ENCODE measurements at places on chromosomes 6 and 20.
A peak's percentile ranks its signal among the peaks of the same experiment; 100 is the strongest.

- no peak for DNase-seq
Measured at GRCh38 chr6:90062051-90062450, 167.8 kb downstream of the GJA10 start.

DNA sequence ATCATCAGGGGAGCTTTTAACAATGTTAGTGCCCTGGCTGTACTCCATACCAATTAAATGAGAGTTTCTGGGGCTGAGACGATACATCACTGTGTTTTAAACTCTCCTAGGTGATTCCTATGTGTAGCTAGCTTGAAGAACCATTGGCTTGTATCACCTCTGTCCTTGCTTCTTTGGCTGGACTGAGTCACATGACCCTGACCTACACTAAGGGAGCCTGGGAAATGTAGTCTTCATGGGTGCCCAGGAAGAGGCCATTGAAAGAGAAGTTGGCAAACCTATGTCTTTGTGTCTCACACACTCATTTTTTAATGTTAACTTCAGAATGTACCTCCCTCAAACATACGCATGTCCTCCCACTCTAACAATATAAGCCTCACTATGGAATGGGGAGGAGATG is 506.6 kb downstream of the DHX35 start:
- peak; percentile 43 for DNase-seq

DNA sequence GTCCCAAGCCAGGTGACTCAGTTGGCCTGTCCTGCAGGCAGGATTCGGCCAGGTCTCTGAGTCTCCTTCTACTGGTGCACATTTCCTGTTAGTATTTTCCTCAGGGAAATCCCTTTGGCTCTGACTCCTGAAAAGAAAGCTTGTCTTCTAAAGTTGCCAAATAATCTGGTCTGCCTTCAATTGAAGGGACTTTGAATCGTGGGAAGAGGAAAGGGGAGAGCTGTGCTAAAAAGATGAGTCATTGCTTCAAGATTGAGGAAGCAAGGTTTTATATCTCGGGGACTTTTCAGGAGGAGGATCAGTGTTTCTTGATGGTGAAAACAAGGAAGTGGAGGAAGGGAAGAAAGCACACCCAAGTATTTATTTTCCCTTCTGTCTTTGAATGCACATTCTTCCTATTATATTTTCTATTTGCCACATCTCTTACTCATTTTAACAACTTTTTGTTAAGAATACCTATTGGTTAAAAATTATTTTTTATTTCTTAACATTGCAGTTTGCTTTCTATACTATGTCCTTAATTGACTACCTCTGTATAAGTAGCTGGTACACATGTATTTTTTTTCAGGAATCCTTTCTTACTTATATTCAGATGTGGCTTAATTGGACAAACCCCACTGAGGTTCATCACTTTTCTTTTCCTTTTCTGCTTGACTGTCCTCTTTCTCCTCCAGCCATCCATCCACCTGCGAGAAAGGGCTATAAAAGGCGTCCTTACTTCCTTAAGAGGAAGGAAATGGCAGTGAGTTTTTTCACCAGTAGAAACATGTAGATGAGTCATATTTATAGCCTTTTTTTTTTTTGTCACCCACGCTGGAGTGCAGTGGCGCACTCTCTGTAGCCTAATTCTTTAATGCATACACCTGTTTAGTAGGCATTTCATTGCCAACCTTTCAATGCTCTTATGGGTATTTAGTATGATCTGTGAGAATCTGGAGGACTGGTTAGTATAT is 15.0 kb upstream of the IFNGR1 start:
- peak; percentile 50 for DNase-seq

DNA sequence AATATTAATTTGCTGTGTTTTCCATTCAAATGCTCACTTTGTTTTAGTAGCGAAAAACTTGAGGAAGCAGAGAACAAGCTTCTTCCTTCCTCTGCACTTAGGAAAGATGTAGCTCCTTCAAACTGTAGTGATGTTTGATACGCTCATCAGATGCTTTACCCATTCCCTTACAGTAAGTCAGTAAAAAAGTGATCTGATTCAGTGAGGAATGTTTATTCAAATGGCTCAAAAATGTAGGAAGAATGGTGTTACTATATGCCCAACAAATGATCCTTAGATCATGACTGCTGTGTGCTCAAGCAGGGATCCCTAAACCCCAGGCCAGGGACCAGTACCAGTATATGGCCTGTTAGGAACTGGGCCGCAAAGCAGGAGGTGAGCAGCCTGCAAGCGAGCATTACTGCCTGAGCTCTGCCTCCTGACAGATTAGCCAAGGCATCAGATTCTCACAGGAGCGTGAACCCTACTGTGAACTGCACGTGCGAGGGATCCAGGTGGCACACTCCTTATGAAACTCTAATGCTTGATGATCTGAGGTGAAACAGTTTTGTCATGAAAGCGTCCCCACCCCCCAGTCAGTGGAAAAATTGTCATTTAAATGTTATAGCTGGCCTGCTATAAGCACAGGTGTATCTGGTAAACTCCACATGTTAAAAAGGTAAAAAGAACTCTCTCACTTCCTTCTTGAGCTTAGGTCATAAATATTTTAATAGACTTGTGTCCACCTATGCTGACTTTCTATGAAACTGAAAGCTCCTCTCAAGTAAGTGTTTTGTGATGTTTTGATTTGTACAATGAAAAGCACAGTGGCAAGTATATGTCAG is 187.2 kb downstream of the FOXC1 start:
- DNase-seq, result no peak

- DNase-seq, result no peak
Measured at GRCh38 chr6:6612308-6612707, 23.8 kb downstream of the LY86 start.

GRCh38 chr6:161261816-161262215 is 12.0 kb downstream of the AGPAT4 start:
- no peak for DNase-seq

DNA sequence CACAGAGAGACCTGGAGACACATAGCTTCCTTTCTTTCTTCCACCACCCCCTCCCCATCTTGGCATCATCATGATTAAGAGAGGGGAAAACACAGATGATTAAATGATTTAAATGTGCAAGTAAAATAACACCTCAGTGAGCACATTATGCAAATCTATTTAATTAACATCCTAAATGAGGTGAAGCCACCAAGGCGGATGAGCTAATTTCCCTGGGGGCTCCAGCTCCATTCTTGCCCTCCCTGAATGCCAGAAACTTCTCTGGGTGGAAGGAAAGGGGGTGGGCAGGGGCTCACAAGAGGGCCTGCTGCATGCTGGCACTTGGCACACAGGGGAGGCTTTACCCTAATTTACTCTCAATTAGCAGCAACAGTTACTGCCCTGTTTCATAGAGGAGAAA is 32.5 kb upstream of the TGM2 start:
- DNase-seq, result no peak

GRCh38 chr6:43717822-43718221 is 30.2 kb upstream of the MRPS18A start:
- DNase-seq, result no peak

DNA sequence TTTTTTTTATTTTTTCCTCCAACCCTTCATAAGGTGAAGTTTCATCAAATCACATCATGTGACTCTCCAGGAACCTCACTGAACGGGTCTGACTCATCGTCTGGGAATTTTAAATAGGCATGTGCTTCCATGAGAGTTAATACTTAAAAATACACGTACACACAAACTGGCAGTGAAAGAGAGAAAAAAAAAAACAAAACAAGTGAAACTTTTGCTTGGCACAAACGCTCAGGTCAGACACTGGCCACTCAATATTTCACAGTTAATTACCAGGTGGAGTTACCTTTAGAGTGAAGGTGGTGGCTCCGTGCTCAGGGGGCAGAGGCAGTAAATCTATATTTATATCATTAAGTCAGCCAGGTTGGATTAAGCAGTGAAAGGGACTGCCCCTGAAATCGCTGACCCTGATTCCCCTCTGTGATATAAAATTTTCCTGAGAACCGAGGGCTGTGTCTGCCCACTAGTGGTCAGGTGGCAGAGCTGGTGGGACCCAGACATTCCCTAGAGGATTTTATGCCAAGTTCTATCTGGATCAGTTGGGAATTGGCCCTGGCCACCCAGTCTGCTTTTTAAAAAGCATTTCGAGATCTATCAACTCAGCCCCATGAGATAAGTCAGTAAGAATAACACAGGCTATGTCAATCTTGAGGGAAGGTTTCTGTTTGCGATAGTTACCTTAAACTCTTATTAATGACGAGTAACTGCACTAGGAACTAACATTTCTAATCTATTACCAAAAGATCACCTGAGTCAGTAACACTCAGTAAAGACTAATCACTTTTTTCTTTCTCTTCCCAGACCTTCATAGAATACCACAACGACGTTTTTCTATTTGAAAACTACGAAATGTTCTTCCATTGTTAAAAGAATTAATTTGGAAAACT is 259.1 kb downstream of the HDGFL1 start:
- DNase-seq, result peak; percentile 72

DNA sequence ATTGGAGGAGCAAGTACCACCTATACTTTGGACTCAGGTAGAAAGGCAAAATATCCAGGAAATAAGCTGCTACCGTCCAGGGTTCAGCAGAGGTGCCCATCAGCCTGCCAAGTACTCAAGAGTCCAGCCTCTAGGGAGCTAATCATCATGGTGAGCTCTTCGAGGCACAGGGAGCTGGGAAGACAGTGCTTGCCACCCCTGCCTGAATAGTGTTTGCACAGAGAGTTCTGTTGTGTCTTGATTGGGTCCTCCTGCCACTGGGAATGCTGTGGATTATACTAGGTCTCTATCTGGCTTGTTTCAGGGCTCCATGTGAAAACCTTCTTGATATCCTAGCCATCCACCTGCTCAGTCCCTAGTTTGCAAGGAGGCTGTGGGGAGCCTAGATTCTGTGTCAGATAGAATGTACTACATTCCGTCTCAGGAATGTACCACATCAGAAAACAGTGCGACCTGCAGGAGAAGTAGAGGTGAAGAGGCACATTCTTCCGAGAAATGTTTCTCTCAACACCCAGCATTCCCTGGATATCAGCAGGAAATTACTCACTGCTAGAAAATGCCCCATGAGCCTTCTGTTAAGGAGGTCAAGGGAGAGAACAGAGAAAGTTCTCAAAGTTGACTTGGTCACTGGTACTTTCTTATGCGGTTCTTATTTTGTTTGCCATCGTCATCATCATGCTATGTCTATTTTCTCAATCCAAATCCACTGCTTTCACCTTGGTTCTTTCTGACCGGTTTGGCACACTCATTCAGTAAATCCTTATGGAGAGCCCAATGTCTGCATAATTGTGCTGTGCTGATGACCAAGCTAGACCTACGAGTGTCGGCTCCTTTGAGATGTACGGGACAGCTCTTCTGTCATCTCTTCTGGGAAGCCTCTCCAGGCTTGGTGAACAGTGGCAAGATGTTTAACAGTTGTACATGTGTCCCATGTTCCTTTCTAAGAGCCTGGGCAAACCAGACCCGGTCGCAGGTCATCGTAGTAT is 30.7 kb downstream of the PTPN1 start:
- DNase-seq, result peak; percentile 95

GRCh38 chr20:21361266-21361665 is 36.1 kb downstream of the NKX2-4 start:
- no peak for DNase-seq

DNA sequence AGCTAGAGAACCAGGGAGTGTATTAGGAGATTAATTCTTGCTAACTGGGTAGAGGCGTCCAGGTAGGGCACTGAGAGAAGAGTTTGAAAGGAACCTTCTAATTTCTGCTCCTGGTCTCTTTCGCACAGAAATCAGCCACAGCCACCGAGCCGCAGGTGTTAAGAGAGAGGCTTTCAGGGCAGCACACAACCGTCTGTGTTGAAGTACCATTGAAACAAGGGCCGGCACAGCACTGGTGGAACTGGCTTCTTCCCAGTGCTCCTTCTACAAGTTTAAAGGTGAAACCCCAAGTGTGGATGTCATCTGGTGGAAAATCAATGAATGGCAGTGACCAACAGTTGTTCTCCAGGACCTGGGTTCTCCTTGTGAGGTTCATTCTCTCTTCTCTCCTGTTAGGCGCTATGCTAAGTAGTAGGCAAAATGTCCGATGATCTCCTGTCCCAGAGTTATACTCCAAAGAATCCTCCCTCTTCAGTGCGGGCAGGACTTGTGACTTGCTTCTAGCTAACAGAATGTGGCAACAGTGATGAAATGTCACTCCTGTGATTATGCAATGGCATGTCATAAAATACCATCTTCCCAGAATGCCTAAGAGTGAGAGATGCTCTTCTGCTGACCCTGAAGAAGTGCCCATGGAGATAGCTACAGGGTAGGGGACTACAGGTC is 15.0 kb upstream of the RIN2 start:
- DNase-seq, result no peak

DNA sequence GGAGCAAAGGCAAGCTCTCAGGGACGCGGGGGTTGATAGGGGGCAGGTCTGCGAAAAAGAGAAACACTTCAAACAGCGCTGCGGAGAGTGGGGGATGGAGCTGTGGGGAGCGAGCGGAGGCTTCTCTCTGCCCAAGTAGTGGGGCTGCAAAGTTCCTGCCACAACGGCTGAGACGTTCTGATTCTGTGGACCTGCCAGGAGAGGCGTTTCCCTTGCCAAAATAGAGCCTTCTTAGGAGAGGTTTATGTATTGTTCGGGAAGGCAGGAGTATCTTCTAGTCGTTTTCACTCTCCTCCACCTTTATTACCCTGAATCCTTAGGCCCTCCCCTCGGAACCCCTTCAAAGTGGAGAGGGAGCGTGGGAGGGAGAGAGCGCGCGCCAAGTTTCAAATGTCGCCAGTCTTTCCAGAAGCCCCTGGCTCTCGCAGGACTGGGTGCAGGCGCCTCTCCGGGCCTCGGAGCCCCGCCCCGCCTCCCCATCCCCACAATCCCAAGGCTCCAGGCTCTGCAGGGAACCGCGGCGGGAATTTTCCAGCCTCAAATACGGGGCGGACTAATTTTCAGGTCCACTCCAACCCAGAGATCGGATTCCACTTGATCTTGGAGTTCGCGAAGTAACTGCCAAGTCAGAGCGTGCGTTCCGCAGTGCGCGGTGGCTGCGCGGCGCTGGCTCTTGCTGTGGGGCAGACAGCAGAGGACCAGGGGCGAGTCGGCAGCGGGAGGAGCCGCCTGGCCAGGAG is 10.0 kb upstream of the POU3F2 start:
- DNase-seq, result no peak

DNA sequence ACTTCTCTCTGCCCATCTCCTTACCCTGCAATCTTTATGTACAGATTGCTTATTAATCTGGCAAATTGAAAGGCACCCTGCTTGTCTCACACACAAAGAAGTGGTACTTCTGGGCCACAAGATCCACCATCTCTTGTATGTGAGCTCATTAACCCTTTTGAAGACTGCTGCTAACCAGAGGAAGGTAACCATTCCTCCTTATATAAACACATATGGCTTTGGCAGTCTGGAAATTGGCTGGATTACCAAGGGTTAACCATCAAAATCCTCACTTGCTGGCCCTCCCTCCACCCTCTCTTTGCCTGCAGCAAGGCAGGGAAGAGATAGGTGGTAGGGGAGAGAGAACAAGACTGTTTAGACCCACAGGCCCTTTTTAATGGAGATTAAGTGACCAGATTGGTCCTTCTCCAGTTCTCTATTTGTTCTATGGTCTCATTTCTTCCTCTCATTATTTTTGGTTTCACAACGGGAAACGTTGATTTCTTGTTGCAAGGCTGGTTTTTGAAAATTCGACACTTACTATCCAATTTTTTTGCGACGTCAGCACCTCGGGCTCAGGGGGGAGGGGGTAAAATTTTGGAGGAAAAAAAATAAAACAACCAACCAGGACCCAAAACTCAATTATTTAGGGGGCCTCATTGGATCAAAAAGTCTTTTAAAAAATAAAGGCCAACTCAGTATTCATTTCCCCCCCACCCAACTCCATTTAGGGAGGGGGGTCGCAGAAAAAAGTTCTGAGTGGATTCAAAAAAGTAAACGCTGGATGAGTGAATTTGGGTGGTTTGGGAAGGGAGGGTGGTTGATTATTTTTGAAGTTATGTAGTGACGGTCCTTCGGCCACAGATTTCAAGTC is 859 bp downstream of the PPP1R10 start:
- DNase-seq, result peak; percentile 50

Measured in SW480 (cell line).